SHP77 (cell line): ENCODE measurements at places on chromosomes 1 and 21.
A peak's percentile ranks its signal among the peaks of the same experiment; 100 is the strongest.

GRCh38 chr1:160748878-160749269 lies 9.8 kb downstream of the SLAMF7 start:
- DNase-seq: no peak

- no peak for DNase-seq
Measured at GRCh38 chr1:99886841-99887240, 36.7 kb downstream of the AGL start.

- no peak for DNase-seq
Measured at GRCh38 chr1:172492421-172492820, 40.5 kb upstream of the SUCO start.

GRCh38 chr1:113946678-113947387 lies 17.7 kb downstream of the HIPK1 start:
- DNase-seq: no peak

DNA sequence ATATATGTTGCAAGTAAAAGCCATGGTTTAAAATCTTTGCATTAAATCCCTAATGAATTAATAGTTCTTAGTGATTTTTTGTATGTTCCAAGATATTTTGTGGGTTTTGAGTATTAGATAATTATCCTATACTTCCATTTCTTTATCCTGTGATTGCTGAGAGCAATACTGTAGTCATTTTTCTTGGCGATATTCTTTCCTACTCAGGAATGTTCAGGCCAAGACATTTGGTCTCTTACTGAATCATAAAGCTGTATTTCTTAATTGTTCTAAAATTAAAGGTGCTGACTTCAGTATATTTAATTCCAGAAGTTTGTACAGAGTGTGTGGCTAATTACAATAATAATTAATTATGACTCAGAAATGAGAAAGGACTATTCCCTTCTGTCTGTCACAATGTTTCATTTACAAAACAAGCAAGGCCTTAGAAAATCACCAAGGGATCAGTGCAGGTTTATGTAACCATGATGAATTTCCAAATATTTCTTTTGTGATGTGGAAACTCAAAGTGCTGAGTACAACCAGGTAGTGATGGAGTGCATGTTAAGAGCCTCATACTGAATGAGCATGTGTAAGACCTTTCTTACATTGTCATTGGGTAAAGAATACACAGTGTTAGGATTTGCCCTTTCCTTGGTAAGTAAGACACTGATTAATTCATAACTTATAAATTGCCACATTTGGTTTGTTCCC lies 161.2 kb downstream of the HMCN1 start:
- DNase-seq: no peak

- no peak for DNase-seq
Measured at GRCh38 chr1:36530791-36531190, 48.1 kb upstream of the CSF3R start.

- no peak for DNase-seq
Measured at GRCh38 chr1:113887402-113888175, at the start of gene BCL2L15. Gene BCL2L15 (minus strand): TSS chr1:113887581. CDS start chr1:113887375, 206 bp downstream.

GRCh38 chr1:57423656-57424211 lies at the start of gene DAB1:
Gene DAB1 (minus strand): TSS chr1:57424060. CDS start chr1:57291030, 133,030 bp downstream.
- DNase-seq: no peak

- no peak for DNase-seq
Measured at GRCh38 chr1:22677931-22678896, 25.2 kb downstream of the C1QB start.

GRCh38 chr1:76330991-76331603 lies 256.6 kb downstream of the ST6GALNAC3 start:
- peak; percentile 43 for DNase-seq

DNA sequence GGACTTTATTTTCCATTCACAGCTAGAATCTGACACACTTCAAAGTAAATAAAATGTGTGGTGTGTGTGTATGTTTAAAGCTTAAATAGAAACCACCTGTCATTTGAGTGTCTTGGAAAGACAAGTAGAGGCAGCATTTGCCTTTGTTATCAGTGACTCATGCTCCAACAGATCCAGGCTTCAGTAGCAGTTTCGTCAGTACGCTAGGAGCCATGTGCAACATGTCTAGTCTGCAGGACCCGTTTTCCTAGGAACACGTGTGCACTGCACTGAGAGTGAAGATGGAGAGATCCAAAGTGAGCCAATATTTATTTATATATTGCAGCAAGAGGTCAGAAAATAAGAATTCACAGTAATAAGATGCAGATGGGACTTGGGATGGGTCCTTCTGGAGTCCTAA lies 41.8 kb downstream of the SGIP1 start:
- peak; percentile 87 for DNase-seq
